ENCODE measurements at places on chromosomes 16 and 17.

DNA sequence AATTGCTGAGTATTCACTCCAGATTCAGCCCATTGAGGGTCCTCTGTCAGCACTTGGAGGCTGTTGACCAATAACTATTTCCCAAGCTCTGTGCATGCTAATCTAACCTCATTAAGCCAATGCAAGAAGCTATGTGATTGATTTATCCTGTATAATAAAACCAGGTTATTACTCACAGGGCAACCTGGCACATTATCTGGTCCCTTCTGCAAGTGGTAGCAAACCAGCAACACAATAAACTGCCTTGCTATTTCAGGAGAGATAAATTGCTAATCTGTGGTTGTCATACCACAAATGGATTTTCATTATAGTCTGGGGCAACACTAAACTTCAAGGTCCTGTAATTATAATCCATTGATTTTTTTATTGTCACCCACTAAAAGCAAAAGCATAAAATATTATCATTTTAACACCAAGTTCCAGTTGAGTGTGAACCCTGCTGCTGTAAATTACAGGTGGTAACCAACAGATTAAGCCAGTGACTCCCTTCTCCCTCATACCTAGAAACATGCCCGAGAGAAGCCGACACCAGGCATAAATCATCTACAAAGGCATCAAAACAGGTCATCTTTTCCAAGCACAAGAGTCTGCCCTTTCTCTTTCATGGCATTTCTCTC is 51.1 kb upstream of the SOX9 start:
- DNase-seq, result no peak

DNA sequence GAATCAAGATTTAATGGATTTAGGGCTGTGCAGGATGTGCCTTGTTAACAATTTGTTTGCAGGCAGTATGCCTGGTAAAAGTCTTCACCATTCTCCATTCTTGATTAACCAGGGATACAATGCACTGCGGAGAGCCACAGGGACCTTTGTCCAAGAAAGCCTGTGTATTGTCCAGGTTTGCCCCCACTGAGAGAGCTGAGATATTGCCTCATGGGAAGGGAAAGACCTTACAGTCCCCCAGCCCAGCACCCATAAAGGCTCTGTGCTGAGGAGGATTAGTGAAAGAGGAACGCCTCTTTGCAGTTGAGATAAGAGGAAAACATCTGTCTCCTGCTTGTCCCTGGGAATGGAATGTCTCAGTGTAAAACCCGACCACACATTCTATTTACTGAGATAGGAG is 2169.6 kb downstream of the TP53TG3F start:
- no peak for DNase-seq

GRCh38 chr16:15854906-15855703 is 1.7 kb downstream of the MYH11 start:
- no peak for DNase-seq

GRCh38 chr17:40499551-40500189 is 1.8 kb downstream of the TNS4 start:
- DNase-seq, result no peak

Data from activated CD4-positive, alpha-beta T cell treated with anti-CD3 and anti-CD28 coated beads, Interleukin-2, amount 10 ng/mL, durations not matched to agents 24 days and 14 days (primary cell).